T-cell (primary cell): ENCODE measurements at places on chromosomes 6 and 20.

DNA sequence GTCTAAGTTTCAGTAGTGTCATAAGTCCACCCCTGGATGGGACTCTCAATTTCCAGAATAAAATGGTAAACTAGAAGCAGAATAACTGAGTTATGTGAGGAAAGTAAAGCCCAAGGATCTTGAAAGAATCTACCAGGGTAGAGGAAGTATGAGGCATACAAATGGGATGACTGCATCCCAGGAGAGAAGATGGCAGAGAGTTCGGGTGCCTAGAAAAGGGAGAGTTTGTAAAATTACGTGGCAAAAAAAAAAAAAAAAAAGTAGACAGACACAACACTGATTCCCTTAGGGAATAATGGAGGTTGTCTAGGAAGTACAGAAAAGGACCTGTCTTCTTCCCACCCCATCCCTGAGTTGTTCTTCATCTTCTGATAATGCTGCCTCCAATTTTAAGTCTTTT, 3.4 kb downstream of the GABBR1 start:
- peaks cover 14% of the 10 kb centered on the region for H3K27me3 ChIP-seq
- peaks cover 18% of the 10 kb centered on the region for H3K4me1 ChIP-seq
- no peak overlapping the region for H3K27ac ChIP-seq

DNA sequence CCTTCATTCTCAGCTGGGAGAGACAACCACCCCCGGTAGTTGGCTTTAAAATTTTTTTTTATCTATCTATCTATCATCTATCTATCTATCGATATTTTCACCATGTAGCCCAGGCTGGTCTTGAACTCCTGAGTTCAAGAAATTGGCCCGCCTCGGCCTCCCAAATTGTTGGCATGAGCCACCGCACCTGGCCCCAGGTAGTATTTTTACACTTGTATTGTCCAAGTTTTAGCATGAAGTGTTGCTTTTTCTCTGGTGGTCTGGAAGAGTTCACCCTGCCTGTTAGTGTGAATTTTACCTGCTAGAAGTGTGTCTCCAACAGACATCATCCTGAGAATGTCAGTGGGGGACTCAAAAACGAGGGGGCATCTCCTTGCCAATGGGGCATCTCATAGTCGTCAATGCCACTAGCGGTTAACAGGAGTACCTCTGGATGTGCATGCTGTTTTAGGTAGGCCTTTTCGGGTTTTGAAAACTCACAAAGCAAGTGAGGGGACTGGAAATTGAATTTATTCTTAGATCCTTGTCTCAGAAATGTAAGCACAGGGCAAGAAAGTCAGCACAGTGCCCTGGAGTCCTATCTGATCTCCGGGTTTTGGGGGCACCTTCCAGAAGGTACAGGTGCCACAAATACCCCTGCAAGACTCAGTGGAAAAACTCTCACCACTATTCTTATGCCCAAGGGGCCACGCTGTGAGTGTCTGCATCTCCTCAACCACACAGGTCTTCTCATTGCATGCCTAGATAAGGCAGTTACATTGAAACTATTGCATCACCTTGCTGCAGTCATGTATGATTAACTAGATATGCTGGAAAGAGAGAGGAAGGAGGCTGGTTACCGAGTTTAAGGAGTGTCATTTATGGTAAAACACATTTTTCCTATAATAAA, 37.1 kb downstream of the TNFAIP3 start:
- peaks cover 9% of the 10 kb centered on the region for H3K4me1 ChIP-seq
- no peak overlapping the region for H3K27ac ChIP-seq
- no peaks in the 10 kb centered on the region for H3K36me3 ChIP-seq
- H3K27me3 ChIP-seq, result no peaks in the 10 kb centered on the region
- DNase-seq, result no peak

DNA sequence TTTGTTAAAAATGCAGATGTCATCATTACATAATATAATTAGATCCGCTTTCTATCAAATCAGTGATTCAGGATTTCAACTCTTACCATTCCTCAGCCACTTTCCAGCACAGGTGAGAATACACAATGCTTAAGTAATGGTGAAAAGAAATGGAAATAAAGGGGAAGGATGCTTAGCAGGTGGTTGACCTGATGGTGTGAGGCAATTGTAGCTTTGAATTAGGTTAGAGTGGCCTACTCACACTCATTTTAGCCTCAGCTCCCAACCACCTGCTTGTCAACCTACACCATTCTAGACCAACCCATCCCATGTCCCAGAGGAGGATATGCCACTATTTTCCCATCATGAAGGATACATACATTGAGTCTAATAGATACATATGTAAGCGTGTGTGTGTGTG, 138.1 kb downstream of the DNAH8 start:
- H3K4me3 ChIP-seq, result no peak overlapping the region
- no peaks in the 10 kb centered on the region for H3K4me1 ChIP-seq
- H3K27me3 ChIP-seq, result peaks cover 4% of the 10 kb centered on the region
- H3K27ac ChIP-seq, result no peak overlapping the region
- H3K36me3 ChIP-seq, result no peaks in the 10 kb centered on the region

DNA sequence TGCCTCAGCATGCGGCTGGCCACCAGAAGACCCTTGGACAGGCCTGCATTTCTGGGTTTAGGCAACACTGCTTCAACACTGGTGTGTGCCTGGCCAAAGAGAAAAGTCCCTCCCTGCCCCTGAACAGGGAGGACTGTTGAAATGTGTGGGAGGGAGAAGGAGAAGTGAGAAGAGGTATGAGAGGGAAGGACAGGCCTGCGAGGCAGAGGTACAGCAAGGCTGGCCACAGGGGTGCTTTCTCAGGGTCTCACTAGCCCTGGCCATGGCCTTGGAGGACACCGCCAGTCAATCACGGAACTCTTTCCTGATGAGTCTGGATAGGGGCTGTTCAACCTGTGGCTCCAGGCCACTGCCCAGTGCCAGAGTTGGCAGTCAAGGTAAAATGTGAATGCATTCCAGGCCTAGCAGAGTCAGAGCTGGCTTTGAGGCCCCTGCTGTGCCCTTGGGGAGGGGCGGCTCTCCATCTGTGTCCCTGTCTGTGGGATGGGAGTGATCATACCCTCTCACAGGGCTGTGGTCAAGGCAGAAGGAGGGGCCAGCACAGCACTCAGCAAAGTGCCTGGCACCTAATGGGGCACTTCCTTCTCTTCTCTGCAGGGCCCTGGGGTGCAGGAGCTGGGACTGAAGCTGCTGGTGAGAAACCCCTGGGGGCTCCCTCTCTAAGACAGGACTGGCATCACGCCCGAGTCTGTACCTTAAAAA, 43.2 kb upstream of the CDH22 start:
- no peak for DNase-seq
- H3K27me3 ChIP-seq, result no peaks in the 10 kb centered on the region
- no peaks in the 10 kb centered on the region for H3K4me1 ChIP-seq
- no peak overlapping the region for H3K4me3 ChIP-seq
- H3K36me3 ChIP-seq, result peaks cover 55% of the 10 kb centered on the region
- H3K27ac ChIP-seq, result no peak overlapping the region

GRCh38 chr6:165231177-165231576, 78.2 kb downstream of the C6orf118 start:
- no peaks in the 10 kb centered on the region for H3K27me3 ChIP-seq
- no peaks in the 10 kb centered on the region for H3K36me3 ChIP-seq
- no peak for DNase-seq
- H3K27ac ChIP-seq, result no peak overlapping the region
- no peak overlapping the region for H3K4me3 ChIP-seq
- H3K4me1 ChIP-seq, result no peaks in the 10 kb centered on the region

DNA sequence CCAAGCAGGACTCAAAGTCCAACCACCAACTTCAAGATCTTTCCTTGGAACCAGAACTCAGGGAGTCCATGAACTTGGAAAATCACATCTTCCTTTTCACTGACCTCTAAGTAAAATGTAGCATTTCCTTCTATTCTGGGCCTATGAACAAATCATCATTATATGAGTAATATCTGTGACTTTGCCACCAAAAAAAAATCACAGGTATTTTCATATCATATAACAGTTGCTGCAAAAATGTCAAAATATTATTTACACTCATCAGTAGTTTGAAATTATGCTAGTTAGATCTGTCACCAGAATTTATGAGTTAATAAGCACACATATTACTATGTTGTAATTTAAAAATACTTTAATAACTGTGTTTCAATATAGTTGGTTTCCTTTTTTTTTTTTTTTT, 27.3 kb upstream of the TLDC2 start:
- no peak overlapping the region for H3K27ac ChIP-seq
- H3K27me3 ChIP-seq, result peaks cover 3% of the 10 kb centered on the region
- H3K4me3 ChIP-seq, result no peak overlapping the region
- peaks cover 13% of the 10 kb centered on the region for H3K4me1 ChIP-seq
- DNase-seq, result no peak

DNA sequence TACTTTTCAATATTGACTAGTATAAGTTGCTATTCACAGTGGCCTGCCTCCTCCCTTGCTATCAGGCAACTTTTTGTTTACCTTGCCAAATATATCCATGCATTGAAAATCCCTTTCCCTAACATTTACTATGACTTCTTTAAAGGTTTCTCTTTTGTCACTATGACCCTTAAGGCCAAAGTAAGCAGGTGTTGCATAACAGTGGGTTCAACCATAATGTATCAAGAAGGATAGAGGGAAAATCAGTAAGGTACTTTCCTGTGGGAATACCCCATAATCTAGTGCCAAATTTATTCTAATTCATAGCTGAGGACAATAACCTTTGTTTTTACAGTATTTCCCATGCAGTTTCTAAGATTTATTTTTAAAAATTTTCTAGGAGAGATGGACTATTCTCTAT, 527.6 kb downstream of the CDKAL1 start:
- no peak overlapping the region for H3K27ac ChIP-seq
- H3K36me3 ChIP-seq, result no peaks in the 10 kb centered on the region
- H3K27me3 ChIP-seq, result no peaks in the 10 kb centered on the region

GRCh38 chr20:59525500-59526241, 78.7 kb upstream of the PHACTR3 start:
- H3K27ac ChIP-seq, result no peak overlapping the region
- H3K27me3 ChIP-seq, result peaks cover 7% of the 10 kb centered on the region
- H3K4me1 ChIP-seq, result no peaks in the 10 kb centered on the region
- H3K36me3 ChIP-seq, result no peaks in the 10 kb centered on the region
- no peak overlapping the region for H3K4me3 ChIP-seq

GRCh38 chr20:7790189-7790588, 150.1 kb downstream of the HAO1 start:
- no peak overlapping the region for H3K4me3 ChIP-seq
- no peak overlapping the region for H3K27ac ChIP-seq
- no peak for DNase-seq
- no peaks in the 10 kb centered on the region for H3K27me3 ChIP-seq

DNA sequence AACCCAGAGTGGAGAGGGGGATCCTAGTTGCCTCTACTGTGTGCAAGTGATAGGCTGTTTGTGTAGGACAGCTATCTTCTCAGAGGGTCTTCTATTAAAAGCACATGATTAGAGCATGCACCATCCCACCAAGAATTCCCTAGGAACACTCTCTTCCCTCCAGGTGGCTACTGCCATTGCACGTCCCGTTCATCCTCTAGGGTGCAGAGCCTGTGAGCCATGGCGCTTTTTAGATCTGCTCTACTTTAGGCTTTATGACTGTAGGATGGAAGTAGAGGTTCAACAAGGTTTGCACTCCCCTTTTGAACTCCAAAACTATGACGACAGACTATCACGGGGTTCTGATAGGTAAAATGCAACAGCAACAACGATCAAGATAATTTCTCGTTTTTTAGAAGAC, 90.5 kb upstream of the SAMD5 start:
- no peak for DNase-seq
- peaks cover 3% of the 10 kb centered on the region for H3K27me3 ChIP-seq
- no peak overlapping the region for H3K27ac ChIP-seq
- no peaks in the 10 kb centered on the region for H3K36me3 ChIP-seq

DNA sequence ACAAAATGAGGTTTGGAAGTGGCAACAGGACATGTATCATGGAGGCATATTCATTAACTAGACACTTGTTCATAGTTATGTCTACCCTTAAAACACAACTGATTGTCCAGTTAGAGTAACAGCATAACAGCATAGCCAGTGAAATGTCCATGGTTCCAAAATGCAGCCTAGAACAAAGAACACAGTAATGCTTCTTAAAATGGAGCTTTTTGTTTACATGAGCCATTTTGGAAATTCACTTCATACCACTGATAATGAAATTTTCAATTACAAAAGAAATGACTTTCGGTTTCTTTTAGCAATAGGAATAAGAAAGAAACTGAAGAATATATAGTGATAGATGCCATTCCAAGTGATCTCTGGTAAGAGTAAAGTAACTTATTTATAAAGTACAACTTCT, 111.1 kb upstream of the DST start:
- no peaks in the 10 kb centered on the region for H3K4me1 ChIP-seq
- H3K36me3 ChIP-seq, result no peaks in the 10 kb centered on the region
- H3K27me3 ChIP-seq, result no peaks in the 10 kb centered on the region

DNA sequence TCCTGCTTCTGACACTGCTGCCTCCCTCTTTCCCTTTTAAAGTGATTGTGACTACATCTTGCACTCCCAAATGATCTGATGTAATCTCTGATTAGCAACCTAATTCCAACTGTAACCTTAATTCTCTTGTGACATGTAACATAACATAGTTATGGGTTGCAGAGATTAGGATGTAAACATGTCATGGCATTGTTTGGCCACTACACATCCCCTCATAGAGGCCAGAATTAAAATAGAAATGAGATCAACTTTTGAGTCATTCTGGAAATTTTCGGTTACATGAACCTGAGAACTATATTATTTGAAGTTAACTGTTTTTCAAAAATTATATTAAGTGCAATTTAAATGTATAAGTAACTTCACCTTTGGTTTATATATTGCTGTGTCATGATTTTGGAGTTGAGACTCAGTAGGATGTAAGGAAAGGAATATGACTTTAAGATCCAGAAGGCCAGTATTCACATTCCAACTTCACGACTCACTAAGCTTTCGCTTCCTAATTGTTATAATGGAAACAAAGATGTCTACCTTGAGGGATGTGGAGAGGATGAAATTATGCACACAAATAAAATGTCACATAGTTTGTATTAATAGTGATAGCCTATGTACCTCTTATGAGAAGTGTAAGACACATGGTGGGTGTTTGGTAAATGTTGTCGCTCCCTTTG, 611.9 kb upstream of the MAP3K7 start:
- H3K27ac ChIP-seq, result no peak overlapping the region
- no peak for DNase-seq
- H3K4me1 ChIP-seq, result no peaks in the 10 kb centered on the region
- H3K27me3 ChIP-seq, result no peaks in the 10 kb centered on the region
- no peak overlapping the region for H3K4me3 ChIP-seq

- H3K4me1 ChIP-seq, result no peaks in the 10 kb centered on the region
- no peaks in the 10 kb centered on the region for H3K27me3 ChIP-seq
- no peak overlapping the region for H3K4me3 ChIP-seq
- no peaks in the 10 kb centered on the region for H3K36me3 ChIP-seq
These were observed 778.4 kb upstream of the GJE1 start for GRCh38 chr6:141354191-141354955.

GRCh38 chr6:45209762-45210161, 118.4 kb upstream of the RUNX2 start:
- H3K27me3 ChIP-seq, result no peaks in the 10 kb centered on the region

DNA sequence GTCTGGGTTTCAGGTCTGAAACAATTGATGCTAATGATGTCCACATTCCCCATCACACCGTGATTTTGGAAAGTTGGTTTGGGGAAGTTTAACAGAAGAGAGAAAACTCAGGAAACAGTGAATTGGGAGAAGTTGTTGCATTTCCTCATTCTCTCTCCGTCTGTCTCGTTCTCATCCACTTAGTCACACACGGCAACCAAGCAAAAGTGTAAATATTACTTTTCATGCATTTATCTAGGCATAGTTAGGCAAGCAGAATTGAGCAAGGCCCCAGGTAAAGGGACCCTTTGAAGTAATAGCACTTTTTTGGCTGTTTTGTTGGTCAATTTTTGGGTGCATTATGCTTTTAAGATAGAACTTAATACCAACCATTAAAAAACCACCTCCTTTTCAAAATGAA, 137.0 kb upstream of the SULF2 start:
- DNase-seq, result no peak
- H3K4me1 ChIP-seq, result no peaks in the 10 kb centered on the region
- no peaks in the 10 kb centered on the region for H3K36me3 ChIP-seq
- H3K27ac ChIP-seq, result no peak overlapping the region
- H3K4me3 ChIP-seq, result no peak overlapping the region
